ENCODE measurements at places on chromosomes 4 and X. TPM values are rescaled to one million over a fixed set of nuclear protein-coding genes. Genes with fewer than 3 reads are reported as not detected.

Gene MAD2L1
- 18.9 TPM for total RNA-seq

- no peak overlapping the region for H3K27ac ChIP-seq
- H3K36me3 ChIP-seq = peaks cover 1% of the 10 kb centered on the region
- no peak for DNase-seq
- H3K4me3 ChIP-seq = peak overlapping the region; percentile 5
These were observed 781 bp upstream of the SPON2 start for GRCh38 chr4:1172971-1173757.

DNA sequence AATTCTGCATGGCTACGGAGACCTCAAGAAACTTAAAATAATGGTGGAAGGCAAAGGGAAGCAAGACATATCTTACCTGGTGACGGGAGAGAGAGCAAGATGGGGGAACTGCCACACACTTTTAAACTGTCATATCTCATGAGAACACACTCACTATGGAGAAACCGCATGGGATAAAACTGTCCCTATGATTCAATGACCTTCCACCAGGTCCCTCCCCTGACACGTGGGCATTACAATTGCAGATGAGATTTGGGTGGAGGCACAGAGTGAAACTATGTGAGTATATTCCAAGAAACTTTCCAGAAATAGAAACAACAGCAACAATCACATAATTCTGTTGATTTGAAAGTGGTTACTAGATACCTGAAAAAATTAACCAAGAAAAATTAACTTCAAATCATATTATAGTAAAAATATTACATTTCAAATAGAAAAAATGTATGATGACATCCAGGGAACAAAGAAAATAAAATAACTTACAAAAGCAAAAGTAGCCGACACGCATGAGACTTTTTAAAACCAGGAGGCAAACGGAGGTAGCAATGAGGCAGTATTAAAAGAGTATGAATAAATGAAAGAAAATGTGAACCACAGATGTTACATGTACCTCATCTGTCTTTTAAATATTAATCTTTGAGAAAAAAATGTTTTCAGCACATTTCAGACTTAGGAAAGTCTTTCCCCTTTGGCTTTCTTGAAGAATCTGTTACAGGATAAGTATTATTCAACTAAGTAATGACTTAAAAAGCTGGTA is 879.5 kb downstream of the TECRL start:
- H3K27me3 ChIP-seq = no peaks in the 10 kb centered on the region
- DNase-seq = no peak
- no peaks in the 10 kb centered on the region for H3K36me3 ChIP-seq
- H3K27ac ChIP-seq = no peak overlapping the region
- H3K4me1 ChIP-seq = peaks cover 2% of the 10 kb centered on the region

Gene LANCL3
- total RNA-seq = 0.13 TPM

Gene SLC6A8
- 65.6 TPM for total RNA-seq

Data from mesothelial cell of epicardium (in vitro differentiated cells).